Esophagus squamous epithelium (tissue), 5 donors: ENCODE measurements at places on chromosomes 6 and 20.

DNA sequence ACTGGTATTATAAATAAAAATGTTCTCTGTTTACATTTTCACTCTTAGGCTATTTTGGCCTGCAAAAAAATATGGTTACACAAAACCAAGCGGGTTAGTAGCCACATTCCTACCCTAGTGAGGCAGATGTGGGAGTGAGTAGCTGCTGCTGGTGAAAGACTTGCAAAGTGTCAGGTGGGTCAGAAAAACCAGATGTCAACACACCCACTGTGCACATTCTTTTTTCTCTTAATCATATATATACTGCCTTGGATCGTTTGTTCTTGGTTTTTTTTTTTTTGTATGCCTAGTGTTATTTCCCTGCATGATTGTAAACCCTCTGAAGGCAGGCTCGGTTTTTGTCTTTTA, 68.0 kb upstream of the TFB1M start:
- no peak for DNase-seq

DNA sequence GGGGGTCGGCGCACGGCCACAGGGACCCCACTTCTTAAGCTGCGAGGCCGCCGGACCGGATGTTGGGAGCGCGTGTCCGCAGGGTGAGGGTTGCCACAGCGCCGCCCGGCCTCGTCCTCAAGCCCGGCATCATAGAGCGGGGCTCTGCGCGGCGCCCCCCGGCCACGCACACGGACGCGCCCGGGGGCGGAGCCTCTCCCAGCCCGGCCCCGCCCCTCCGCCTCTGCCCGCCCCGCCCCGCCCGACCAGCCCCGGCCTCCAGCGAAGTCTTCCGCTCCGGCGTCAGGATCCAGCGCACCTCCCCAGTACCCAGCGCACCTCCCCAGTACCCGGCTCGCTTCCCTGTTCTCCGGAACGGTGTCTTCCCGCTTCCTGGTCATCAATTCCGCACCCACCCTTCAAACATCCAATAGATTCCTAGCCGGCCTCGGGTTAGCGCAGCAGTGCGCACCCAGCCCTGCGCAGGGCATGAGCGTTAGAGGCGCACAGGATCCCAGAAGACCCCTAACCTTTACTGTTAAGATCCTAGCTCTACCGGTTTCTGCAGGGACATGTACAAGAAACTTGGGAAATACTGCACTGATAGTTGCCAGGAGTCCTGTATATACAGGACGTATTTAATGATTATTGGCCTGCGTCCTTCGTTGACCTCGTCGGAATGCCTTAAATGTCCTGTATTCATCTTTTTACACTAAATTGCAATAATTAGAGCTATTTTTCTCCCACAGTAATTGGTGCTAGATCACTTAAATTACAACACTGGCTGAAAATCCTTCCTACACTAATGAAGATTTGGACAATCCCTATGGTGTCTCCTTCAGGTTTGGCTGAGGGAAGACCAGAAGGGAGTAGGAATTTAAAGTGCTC, 535 bp upstream of the DNAAF9 start:
- no peak for DNase-seq

DNA sequence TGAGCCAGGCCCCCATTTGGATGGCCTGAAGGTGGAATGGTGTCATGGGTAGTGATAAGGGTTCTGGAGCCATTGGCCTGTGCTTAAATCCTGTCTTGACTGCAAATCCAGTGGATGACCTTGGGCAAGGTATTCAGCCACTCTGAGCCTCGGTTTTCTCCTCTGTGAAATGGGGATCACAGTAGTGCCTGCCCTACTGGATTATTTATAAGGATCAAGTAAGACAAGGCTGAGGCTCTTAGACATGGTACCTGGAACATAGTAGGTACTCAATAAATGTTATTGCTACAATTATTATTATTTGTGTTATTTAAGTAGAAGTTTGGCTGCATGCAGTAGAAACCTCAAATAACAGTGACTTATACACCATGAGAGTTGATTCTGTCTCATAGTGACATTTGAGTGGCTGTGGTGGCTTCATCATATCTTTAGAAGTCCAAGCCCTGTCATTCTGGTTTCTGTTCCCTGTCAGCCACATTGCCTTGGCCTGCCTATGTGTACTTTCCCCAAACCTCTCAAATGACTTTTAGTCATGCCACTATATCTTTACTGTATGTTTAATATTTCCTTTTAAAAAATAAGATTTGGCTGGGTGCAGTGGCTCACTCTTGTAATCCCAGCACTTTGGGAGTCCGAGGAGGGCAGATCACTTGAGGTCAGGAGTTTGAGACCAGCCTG, 37.6 kb upstream of the CHMP4B start:
- DNase-seq, result no peak

GRCh38 chr20:50460608-50461267, 49.4 kb upstream of the PTPN1 start:
- DNase-seq, result no peak

DNA sequence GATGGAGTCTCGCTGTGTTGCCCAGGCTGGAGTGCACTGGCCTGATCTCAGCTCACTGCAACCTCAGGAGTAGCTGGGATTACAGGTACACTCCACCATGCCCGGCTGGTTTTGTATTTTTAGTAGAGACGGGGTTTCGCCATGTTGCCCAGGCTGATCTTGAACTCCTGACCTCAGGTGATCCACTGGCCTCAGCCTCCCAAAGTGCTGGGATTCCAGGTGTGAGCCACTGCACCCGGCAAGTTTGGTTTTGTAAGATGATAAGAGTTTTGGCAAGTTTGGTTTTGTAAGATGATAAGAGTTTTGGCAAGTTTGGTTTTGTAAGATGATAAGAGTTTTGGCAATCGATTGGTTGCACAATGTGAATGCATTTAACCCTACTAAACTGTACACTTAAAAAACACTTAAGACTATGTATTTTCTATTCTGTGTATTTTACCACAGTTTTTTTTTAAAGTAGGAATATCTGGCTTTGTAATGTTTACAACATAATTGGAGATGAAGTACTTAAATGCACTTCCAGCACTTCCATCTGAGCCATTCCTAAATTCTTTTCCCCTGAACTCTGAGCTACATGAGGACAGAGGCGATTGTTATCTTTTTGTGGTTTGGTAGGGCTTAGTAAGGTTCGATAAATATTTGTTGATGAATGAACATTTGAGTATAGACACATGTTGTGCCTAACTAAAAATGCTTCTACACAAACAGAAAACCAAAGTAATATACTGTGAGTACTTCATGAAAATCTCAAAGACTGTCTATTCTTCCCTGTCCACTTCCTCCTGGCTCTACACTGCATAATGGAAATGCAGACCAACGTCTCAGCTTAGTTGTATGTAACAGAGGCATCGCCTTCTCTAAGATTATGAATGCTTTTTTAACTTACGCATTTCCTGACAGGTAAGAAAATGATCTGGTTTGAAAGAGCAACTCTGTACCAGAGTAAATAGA, 18.8 kb downstream of the SAMHD1 start:
- no peak for DNase-seq

- DNase-seq, result no peak
Observed at GRCh38 chr6:48135323-48136084, 24.5 kb upstream of the PTCHD4 start.

- no peak for DNase-seq
Observed at GRCh38 chr6:82143041-82143481, 104.5 kb downstream of the IBTK start.

DNA sequence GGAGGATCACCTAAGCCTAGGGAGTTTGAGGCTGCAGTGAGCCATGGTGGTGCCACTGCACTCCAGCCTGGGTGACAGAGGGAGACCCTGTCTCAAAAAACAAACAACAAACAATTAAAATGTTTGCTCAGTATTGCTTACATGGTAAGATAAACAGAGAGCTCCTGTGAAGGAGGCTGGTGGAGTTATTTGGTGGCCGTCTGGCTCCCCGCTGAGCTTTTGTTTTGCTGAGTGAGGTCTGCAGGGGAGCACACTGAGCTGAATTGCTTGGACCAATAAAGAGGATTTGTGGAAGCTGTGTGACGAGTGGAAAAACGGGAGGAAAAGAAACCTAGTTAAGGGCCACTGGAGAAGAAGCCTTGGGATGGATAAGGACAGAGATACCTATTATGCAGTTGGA, 41.1 kb upstream of the BMP6 start:
- DNase-seq, result no peak

- no peak for DNase-seq
Observed at GRCh38 chr6:118639054-118639964, 12.1 kb downstream of the CEP85L start.
